Activated CD4-positive, alpha-beta memory T cell treated with anti-CD3 and anti-CD28 coated beads for 36 hours (primary cell): ENCODE measurements at places on chromosomes 12 and 14.

- DNase-seq = peak; percentile 22
Measured at GRCh38 chr12:15701206-15701605, 88.0 kb downstream of the EPS8 start.

- DNase-seq = no peak
Measured at GRCh38 chr12:116213885-116214527, 63.5 kb downstream of the MED13L start.

DNA sequence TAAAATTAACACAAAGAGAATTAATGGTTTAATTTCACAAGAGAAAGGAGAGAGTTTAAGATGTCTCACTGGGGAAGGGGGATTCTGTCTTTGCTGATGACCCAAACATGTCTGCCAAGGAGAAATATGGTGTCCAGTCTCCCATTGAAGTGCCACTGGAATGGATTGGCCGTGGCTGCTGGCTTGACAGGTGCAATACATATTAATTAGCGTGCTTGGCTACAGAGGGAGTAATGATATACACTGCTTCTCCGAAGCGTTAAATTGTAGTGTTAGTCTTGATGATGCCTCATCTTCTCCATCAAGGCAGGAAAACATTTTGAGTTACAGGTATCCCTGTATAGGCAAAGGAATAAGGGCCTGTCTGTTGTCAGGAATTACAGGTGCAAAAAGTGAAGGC lies 393.4 kb upstream of the TMPO start:
- no peak for DNase-seq

- DNase-seq = no peak
Measured at GRCh38 chr14:63210812-63211211, 6.6 kb downstream of the RHOJ start.

DNA sequence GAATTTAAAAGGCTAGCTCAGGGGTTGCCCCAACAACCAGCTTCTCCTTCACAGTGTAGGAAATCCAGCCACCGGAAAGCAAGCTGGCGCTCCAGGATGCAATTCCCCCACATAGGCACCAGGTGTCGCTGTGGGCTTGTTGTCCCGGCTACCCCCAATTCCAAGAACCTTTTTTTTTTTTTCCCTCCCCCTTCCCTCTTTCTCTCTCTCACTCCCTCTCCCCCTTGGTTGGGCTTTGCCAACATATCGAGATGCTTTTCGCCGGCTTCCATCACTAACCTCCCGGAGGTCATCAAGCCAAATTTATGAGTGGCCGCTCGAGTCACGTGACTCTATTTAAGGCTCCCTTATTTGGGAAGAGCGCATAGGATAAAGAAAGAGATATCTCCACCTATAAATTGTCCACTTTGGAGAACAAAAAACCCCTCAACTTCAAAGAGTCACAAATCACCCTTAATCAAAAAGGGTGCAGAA lies at the start of gene HOXC5:
HOXC5 (plus strand) TSS at position 424 of the 474 bp plus-strand sequence. CDS start 73 bp downstream, outside the sequence.
- DNase-seq = peak; percentile 73

GRCh38 chr12:27844366-27845090 lies 64.5 kb upstream of the MANSC4 start:
- no peak for DNase-seq

- DNase-seq = no peak
Measured at GRCh38 chr12:3431686-3432085, 59.3 kb upstream of the PRMT8 start.

- DNase-seq = no peak
Measured at GRCh38 chr14:30118992-30119640, 191.5 kb upstream of the PRKD1 start.

GRCh38 chr12:9797722-9798619 lies 29.3 kb upstream of the KLRF1 start:
- peak; percentile 77 for DNase-seq

GRCh38 chr12:69527506-69528272 lies 57.5 kb downstream of the FRS2 start:
- DNase-seq = no peak

DNA sequence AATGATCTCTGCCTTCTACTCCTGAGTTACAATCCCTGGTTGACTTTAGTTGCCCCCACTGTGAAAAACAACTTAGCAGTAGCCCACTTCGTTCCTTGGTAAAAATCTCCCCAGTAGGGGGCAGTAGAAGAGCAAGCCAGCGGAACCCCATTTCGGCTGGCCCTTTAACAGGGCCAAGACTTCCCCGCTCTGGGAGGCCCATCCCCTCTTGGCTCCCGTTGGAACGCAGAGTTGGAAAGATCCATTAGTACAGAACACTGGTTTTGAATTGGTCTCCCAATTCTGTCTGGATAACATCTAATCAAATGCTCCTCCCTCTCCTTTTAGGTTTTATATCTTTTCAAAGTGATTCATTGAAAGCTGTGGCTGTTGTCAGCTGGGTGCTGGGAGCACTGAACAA lies 1133.3 kb downstream of the BCL11B start:
- DNase-seq = peak; percentile 73

- no peak for DNase-seq
Measured at GRCh38 chr12:6827982-6828780, at the start of gene P3H3. Gene P3H3, plus strand, starts transcription at chr12:6828407. Its CDS starts 34 bp downstream, at chr12:6828441.

- DNase-seq = no peak
Measured at GRCh38 chr12:108594-108993, 42.0 kb downstream of the IQSEC3 start.

GRCh38 chr14:37824939-37825712 lies 229.7 kb downstream of the TTC6 start:
- DNase-seq = no peak

- no peak for DNase-seq
Measured at GRCh38 chr12:14275886-14276285, 89.6 kb upstream of the ATF7IP start.

DNA sequence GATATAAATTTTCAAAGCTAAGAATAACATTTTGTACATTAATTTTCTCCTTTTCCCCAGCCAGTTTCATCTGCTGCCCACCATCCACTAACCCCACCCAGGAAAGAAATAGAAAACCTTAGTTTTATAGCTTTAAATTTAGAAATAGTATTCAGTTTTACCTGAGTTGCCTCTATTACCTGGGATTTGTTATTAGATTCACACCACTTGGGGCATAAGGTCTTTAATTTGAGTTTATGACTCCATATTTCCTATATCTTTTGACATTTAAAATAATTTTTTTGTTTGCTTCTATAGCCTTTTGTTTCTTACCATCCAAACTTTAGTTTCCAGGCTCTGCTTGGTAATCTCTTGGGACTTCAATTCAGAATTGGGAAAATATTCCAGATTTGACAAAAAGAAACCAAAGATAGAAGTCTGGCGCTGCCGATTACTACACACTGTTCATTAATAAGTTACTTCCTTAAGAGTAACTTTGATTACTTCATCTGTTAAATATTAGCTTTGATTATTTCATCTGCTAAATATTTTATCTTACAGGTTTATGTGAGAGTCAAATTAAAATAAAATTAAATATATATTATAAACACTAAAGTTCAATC lies 485.5 kb upstream of the FOXG1 start:
- no peak for DNase-seq

- DNase-seq = no peak
Measured at GRCh38 chr14:55120571-55121495, 8.2 kb upstream of the LGALS3 start.

GRCh38 chr14:37194698-37195097 lies 3.0 kb upstream of the MIPOL1 start:
- no peak for DNase-seq

- DNase-seq = peak; percentile 12
Measured at GRCh38 chr12:62632411-62632918, 165.8 kb downstream of the MON2 start.

DNA sequence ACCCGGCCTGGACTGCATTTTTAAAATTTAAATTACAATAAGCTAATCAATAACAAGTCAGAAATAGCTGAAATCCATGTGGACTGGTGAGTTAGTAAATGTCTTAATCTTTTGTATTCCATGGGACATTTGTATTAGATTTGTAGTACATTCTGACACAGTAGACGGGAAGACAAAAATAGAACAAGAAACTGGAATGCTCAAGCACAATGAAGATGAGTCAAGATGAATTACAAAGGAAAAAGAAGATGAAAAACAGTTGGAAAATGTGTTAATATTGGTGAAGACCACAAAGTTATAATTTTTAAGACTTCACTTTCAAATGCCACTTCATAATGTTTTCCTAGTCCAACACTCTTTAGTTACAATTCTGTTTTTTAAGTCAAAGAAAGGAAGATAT lies 97.8 kb upstream of the FERMT2 start:
- DNase-seq = no peak

GRCh38 chr12:127770118-127770517 lies 496.9 kb upstream of the TMEM132C start:
- no peak for DNase-seq

- DNase-seq = no peak
Measured at GRCh38 chr12:106907411-106907810, 48.3 kb upstream of the TMEM263 start.

DNA sequence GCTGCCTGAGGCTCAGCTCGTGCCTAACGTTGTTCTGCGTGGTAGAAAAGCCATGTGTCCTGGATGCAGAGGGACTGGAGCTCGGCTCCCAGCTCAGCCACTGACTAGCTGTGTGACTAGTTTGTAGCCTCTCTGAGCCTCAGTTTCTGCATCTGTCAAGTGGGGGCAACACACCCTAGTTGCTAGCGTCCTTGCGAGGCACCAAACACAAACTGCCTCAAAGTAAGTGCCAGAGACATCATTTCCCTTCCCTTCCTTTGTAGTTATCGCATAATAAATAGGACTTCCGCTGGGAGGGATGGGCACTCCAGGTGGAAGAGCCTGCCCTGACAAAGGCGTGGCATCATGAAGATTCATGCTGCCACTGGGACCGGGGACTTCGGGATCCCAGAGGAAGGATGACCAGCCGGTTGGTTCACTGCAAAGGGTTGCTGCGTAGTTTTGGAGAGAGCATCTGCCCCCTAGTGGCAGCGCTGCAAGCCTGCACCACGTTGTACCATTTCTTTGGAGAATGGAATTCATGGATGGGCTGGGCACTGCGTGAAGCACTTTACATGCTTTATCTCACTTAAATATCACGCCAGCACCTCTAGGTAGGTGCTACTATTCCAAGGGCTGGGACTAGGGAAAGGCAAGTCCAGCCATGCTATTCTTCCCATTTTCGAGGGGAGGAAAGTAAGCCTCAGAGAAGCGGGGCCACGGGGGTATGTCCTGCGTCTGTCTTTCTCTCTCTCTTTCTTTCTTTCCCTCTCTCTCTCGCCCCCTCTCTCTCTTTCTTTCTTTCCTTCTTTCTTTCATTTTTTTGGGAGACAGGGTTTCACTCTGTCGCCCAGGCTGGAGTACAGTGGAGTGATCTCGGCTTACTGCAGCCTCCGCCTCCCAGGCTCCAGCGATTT lies 4.6 kb downstream of the CCDC197 start:
- DNase-seq = peak; percentile 72

- no peak for DNase-seq
Measured at GRCh38 chr12:124368421-124369032, 73.6 kb downstream of the RFLNA start.

- DNase-seq = no peak
Measured at GRCh38 chr12:82870771-82871377, 184.2 kb downstream of the TMTC2 start.

DNA sequence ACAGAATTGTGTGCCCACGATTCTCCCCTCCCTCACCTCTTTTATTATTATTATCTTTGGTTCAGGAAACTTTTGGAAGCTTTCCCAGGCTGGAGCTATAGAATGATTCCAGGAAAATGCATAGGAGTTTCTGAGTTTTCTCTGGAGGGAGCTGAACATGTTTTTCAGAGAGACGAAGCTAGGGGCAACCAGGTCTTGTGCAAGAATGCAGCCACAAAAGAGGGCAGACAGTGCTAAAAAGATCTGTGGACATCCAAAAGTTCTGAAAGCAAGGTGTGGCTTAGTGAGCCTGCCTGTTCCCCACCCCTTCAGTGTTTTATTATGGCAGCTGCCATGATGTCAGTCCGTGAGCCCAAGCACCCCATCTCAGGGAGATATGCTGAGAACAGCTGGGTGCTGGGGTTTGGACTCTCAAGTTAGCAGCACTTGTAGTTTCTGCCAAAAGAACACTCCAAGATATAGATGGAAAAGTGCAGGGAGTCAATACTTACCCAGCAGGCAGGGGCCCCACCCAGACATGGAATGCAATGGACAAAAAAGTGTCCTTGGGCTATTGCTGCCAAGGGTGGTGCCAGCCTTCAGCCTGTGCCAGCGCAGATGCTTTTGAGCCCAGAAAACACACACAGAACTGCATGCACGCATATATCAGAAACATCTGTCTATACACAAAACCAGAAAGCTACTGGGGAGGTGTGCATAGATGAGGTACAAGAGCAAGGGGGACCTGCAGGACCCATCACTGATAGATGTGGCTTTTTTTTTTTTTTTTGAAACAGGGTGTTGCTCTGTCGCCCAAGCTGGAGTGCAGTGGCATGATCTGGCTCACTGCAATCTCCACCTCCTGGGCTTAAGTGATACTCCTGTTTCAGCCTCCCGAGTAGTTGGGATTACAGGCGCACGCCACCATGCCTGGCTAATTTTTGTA lies 17.0 kb upstream of the IRF2BPL start:
- no peak for DNase-seq

DNA sequence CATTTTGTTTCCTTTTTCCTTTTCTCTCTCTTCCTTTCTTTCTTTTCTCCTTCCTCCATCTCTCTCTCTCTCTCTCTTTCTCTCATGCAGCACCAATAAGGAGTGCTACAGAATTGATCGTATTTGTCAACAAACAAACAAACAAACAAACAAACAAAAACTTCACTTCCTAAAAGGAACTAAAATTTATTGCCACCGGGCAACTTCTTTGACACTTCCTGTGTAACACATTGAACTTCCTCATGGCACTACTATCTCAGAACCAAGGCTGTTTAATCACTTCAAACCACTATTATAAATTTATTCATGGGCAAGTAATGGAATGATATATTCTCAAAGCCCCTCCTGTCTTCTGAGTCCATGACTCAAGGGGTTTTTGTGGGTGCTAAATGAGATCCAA lies 51.3 kb downstream of the SERPINA3 start:
- DNase-seq = no peak

DNA sequence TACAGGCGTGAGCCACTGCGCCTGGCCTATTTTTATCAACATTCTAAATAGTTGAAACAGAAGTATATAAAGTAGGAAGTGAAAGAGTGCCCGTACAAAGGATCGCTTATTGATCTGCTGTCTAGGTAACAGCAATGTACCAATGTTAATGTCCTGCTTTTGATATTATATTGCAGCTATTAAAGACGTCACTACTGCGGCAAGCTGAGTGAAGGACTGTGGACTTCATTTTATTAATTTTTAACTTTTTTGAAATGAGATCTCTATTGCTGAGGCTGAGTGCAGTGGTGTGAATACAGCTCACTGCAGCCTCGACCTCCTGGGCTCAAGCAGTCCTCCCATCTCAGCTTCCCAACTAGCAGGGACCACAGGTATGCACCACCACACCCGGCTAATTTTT lies 10.8 kb downstream of the PTGR2 start:
- DNase-seq = no peak

DNA sequence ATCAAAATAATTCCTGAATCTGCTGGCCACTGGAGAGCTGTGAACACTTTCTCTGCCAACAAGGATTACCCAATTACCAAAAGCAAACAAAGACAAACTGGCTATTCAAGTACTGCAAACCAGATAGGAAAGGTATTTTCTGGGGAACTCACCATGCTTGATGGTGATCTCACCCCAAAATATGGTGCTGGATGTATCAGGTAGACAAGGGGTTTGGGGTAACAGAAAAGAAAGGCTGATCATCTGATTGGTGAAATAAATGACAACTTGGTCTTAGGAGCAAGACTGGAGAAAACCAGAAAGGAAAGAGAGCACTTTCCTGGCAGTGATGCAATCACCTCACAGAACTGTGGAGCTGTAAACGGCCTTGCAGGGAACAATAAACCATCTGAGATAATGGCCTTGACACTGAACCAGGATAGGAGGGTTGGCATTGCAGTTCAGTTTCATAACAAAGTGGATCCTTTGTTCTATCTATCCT lies 31.0 kb upstream of the NPFF start:
- DNase-seq = no peak
